ENCODE measurements at places on chromosomes 1 and 21.

DNA sequence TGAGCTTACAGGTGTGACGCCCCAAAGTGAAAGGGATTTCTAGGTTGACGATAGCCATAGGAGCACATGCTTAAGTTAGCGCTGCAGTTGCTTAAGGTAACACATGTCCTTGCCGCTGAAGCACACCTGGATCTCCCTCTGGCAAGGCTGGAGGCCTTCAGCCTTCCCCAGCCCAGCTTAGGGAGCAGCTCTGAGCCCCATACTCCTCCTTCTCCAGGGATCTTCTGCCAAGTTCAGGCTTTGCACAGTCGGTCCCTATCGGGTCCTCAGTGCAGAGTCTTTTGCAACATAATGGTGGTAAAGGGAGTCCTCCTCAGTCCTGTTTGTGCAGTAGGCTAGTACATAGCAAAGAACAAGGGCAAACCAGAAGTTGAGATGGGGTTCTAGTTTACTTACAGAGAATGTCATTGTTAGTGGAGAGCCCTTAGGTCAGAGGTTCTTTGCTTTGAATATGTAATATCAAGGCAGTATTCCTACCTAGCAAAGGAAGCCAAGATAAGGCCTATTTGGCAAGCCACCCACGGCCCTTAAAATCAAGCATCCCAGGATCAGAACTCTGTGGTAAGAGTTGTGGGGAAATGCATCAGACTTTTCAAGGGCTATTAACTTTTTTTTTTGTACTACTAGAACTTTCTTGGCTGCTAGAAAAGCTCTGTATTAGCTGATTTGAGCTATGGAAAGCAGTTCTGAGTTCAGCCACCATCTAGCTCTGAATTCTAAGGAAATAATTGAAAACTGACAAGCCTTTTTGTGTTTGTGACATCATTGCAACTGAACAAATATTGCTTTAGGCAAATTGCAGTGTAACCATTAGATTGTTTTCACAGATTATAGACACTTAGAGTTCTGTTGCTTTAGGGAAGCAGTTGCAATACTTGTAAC, 1.4 kb downstream of the EVA1C start:
- no peaks in the 10 kb centered on the region for H3K27me3 ChIP-seq
- H3K4me3 ChIP-seq: peak overlapping the region; percentile 97
- peaks cover 41% of the 10 kb centered on the region for H3K4me1 ChIP-seq
- H3K36me3 ChIP-seq: no peaks in the 10 kb centered on the region
- H3K27ac ChIP-seq: peak overlapping the region; percentile 98
- DNase-seq: no peak

GRCh38 chr1:60874718-60875117, 207.6 kb upstream of the NFIA start:
- H3K4me3 ChIP-seq: no peak overlapping the region
- no peaks in the 10 kb centered on the region for H3K4me1 ChIP-seq
- no peak for DNase-seq

DNA sequence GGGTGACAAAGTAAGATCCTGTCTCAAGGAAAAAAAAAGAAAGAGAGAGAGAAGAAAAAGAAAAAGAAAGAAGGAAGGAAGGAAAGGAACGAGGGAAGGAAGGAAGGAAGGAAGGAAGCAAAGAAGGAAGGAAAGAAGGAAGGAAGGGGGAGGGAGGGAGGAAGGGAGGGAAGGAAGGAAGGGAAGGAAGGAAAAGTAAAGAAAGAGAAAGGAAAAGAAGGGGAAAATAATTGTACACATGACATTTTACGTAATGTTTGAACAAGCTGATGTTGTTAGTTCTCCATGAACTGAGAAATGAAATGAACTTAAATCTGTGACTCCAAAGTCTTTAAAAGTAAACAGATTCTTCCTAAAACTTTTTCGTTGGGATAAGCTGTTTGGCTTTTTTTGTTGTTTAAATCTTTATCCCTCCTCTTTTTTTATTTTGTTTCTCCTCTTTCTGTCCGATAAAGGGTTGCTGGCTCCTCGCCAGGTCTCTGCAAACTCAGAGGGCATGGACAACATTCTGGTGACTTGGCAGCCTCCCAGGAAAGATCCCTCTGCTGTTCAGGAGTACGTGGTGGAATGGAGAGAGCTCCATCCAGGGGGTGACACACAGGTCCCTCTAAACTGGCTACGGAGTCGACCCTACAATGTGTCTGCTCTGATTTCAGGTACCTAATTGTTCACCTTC, 59.8 kb downstream of the IL12RB2 start:
- no peak overlapping the region for H3K4me3 ChIP-seq
- peaks cover 21% of the 10 kb centered on the region for H3K4me1 ChIP-seq
- no peaks in the 10 kb centered on the region for H3K36me3 ChIP-seq

DNA sequence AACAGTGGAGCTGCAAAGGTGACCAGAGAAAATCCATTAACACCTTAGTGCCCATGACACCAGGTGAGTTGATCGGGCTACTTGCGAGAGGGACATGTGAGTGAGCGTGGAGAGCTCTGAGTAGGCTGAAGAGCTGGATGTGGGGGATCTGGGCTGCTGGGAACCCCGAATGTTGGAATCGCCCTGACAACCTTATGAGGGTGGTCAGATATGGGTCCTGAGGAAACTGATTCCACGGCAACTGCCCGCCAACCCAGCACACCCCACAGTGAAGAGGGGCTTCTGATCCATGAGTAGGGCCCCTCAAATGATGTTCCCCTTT, 705 bp upstream of the QSOX1 start:
- H3K27me3 ChIP-seq: no peaks in the 10 kb centered on the region
- peak overlapping the region; percentile 91 for H3K27ac ChIP-seq
- no peak for DNase-seq

DNA sequence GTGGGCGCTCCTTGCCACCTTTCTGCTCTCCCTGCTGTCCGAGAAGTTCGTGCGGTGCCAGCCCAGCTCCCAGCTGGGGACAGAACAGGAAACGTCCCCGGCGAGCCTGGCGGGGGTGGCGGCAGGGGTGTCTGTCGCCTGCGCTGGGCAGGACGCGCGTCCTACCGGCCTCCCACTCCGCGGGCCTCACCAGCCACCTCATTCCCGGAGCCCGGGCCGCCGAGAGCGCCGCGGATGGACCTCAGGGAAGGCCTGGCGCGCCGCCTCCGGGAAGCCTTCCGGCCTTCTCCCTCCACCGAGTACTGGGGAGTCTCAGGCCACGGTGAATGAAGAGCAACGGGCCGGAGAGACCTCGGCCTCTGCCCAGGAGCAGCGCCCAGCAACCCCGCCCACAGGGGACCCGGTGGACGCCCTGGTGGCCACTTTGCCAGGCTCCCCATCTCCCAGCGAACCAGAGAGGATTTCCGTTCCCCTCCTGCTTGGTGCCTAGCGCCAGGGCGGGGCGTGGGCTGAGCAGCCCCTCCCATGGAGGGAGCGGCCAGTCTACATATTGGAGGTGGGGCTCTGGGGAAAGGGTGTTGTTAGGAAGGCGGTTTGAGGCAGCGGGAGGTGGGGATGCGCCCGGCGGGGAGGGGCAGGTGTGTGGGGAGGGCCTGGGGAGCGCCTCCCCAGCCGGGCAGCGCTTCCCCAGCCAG, 9.5 kb upstream of the TNFRSF14 start:
- H3K27ac ChIP-seq: peak overlapping the region; percentile 97
- no peaks in the 10 kb centered on the region for H3K36me3 ChIP-seq
- DNase-seq: peak; percentile 68
- H3K4me1 ChIP-seq: peaks cover 54% of the 10 kb centered on the region
- H3K4me3 ChIP-seq: peak overlapping the region; percentile 54

DNA sequence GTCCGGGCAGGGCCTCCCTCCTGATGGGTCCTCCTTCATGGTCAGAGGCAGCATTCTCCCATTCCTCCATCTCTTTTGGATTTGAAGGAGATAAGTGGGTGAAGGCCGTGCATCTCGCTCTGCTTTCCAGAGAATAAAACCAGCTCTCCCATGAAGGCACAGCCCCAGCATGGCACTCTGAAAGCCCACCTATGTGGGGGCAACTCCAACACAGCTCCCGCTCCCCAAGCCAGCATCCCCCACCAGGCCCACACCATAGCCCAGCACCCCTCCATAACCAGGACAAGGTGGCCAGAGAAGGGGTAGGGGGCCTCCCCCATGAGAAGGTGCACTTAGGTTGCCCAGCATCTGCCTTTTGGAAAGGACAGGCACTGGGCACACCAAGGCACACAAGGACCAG, 112.2 kb downstream of the PDE9A start:
- no peaks in the 10 kb centered on the region for H3K27me3 ChIP-seq
- DNase-seq: no peak
- H3K4me3 ChIP-seq: no peak overlapping the region
- no peaks in the 10 kb centered on the region for H3K36me3 ChIP-seq

DNA sequence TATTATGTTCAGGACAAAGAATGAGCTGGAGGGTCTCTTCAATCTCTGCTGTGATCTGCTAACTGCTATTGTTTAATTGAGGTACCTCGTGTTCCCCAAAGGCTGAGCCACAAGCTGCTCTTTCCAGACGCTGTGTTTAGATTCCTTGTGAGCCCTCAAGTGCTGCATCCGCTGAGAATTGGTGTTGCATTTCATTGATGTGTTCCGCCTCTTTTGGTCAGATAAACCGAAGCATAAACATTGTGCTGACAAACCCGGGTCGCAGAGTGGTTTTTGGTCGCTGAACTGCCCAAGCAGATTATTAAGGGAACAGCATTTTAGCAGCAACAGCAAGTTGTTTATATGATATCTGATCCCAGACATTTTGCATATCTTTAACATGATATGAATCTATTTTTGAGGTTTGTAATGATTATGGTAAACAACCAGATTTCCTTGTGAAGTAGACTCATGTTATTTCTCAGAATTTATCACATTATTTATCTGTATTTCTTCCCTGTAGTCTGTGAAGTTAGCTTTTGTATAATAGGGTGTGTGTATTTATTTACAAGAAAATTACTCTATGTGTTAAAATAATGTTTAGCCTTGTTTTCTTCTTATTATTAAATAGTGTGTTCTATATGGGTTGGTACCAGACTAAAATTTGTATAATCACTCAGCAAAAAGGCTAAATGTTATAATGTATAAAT, 217.2 kb upstream of the C1orf105 start:
- no peaks in the 10 kb centered on the region for H3K36me3 ChIP-seq
- H3K27ac ChIP-seq: no peak overlapping the region
- H3K4me3 ChIP-seq: no peak overlapping the region
- DNase-seq: no peak
- no peaks in the 10 kb centered on the region for H3K27me3 ChIP-seq

All from esophagus squamous epithelium (tissue), 5 donors.